ENCODE measurements at places on chromosomes 11 and 22.

GRCh38 chr11:70532731-70533130 lies 134.4 kb downstream of the CTTN start:
- DNase-seq = no peak

GRCh38 chr11:61460474-61460881 lies 30.6 kb downstream of the SDHAF2 start:
- DNase-seq = no peak

DNA sequence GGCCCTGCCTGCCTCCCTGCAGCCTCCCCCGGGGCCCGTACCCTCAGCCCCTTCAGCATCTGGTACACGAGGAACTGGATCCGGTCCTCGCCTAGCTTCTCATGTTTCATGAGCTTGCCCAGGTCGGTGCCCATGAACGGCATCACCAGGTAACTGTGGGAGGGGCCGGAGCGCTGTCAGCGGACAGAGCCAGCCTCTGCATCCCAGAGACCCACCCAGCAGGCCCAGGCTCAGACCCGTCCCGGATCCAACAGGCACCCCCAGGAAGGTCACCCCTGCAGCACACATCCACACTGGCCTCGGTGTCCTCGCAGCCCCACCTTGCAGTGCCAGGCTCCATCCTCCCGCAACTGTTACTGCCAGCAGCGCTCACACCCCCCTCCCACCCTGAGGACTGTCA lies 4.4 kb downstream of the MAPK12 start:
- no peak for DNase-seq

DNA sequence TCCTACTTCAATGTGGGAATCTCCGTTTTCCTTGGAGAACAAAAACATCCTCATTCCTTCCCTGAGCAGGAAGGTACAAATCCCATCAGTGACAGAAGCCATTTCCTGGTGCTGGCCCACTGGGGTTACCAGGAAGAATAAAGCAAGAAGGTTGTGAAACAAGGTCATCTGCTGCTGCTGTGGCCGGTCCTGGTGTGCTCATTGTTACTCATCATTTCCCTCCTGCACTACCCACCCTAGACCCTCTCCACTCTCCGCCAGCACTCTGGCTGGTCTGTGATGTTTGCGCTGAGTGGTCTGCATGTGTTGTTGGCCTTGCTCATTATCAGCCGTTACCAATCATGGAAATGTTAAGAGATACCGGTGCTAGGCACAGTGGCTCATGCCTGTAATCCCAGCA lies 37.0 kb downstream of the OSBP2 start:
- no peak for DNase-seq

GRCh38 chr11:86916330-86916729 lies 38.9 kb downstream of the FZD4 start:
- DNase-seq = peak; percentile 60

- peak; percentile 54 for DNase-seq
Measured at GRCh38 chr11:100980156-100980555, 149.5 kb downstream of the PGR start.

DNA sequence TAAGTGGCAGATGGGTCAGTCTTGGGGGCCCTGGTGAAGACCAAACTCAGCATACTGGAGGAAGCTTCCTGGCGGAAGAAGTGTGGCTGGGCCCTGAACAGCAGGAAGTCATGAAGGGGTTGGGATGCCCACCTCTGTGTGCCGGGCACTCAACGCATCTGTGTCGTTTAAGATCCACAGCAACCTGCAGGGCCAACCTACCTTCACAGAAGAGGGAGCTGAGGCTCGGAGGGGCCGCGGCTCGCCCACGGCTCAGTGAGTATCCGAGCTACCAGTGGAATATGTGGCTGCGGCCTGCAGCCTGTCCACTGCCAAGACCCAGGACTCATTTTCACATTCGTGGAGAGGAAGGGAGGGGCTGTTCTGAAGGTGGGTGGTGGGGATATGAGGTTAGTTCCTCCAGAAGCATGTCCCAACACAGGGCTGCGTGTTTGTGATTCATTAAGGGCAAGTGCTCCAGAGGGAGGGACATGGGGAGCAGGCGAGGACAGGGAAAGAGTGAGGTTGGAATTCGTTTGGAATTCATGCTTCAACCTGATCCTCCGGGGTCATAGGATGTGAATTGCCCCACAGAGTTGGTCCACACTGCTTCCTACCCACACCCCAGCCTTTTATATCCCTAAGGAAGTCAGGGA lies 99.6 kb downstream of the MPPED1 start:
- no peak for DNase-seq

- DNase-seq = peak; percentile 47
Measured at GRCh38 chr11:90134478-90135003, at the start of gene NAALAD2. NAALAD2 (plus strand) TSS chr11:90134663; CDS start chr11:90134759, 96 bp downstream.

DNA sequence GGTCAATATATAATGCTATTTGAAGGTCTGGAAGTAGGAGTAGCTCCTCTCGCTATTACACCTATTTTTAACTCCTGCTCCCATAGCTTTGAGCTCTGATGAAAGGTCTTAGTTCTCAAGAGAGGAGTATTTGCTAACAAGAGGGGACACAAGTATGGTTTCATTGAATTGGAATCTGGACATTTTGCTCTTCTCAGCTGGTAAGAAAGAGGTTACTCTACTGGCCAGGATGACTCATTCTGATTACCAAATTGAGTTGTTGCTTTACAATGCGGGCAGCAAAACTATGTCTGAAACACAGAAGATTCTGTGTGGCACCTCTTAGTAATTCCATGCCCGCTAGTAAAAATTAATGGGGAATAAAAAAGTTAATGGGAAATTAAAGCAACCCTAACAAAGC lies 63.6 kb upstream of the EP300 start:
- DNase-seq = peak; percentile 95

DNA sequence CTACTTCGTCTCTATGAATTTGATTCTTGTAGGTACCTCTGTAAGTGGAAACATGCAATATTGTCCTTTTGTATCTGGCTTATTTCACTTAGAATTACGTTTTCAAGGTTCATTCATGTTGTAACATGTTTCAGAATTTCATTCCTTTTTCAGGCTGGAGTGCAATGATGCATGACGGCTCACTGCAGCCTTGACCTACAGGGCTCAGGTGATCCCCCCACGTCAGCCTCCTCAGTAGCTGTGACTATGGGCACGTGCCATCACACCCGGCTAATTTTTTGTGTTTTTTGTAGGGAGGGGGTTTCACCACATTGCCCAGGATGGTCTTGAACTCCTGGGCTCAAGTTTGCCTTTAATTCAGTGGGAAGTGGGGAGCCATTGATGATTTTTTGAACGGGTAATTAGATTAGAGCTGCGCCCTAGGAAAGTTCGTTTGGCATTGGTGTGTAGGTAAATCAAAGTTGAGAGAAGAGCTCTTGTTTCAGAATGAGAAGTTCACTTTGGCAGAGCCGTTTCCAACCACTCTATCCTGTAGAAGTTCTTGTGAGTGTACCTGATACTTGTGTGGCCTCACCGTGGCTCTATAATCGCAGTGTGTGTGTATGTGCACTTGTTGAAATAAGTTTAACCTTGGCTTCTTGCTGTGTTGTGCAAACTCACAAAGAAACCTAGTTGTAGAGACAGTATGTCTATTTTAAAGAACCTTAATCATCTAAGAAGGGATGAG lies 115.9 kb downstream of the NAV2 start:
- DNase-seq = peak; percentile 42
